Activated gamma-delta T cell treated with Interleukin-2 at 50 U/mL for 16 hours (primary cell): ENCODE measurements at places on chromosomes 2 and 18.
A peak's percentile ranks its signal among the peaks of the same experiment; 100 is the strongest.

DNA sequence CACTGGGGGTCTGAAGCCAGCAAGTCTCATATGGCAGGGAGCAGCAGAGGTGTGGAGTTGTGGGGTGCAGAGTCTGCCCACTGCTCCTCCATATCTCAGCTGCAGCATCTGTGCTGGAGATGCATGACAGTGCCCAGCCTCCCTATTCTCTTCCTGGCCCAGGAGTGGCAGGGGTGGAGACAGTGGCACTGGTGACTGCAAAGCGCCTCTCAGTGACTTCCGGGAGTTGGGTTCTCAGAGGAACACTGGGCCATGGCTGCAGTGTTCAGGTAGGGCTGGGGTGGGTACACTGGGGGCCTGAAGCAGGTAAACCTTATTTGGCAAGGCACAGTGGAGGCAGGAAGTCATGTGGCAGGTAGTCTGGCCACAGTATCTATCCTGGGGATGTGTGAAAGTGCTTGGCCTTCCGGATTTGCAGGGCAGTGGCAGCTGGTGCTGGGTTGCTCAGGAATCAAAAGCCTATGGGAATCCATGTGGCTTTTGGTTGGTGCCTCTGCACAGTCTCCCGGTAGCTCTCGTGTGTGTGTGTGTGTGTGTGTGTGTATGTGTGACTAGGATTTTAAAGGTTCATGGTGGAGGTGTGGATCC lies 60.3 kb upstream of the THUMPD2 start:
- no peak for DNase-seq

DNA sequence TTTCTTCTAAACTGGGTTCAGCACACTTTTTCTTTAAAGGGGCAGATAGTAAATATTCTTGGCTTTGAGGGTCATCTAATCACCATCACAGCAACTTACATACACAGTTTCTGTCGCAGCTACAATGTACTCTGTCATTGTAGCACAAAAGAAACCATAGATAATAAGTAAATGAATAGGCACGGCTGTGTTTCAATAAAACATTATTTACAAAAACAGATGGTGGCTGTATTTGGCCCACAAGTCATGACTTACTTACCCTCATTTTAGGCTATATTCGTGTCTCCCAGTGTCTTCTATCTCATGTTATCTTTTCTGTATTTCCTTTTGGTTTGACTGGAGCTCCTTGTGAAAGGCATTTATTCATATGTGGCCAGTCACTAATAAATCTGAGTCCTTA lies 168.3 kb downstream of the MAP2 start:
- DNase-seq = no peak

GRCh38 chr2:28654663-28655320 lies 96.8 kb upstream of the PPP1CB start:
- no peak for DNase-seq

- DNase-seq = no peak
These were observed 858.7 kb upstream of the ACVR2A start for GRCh38 chr2:146986161-146986560.

DNA sequence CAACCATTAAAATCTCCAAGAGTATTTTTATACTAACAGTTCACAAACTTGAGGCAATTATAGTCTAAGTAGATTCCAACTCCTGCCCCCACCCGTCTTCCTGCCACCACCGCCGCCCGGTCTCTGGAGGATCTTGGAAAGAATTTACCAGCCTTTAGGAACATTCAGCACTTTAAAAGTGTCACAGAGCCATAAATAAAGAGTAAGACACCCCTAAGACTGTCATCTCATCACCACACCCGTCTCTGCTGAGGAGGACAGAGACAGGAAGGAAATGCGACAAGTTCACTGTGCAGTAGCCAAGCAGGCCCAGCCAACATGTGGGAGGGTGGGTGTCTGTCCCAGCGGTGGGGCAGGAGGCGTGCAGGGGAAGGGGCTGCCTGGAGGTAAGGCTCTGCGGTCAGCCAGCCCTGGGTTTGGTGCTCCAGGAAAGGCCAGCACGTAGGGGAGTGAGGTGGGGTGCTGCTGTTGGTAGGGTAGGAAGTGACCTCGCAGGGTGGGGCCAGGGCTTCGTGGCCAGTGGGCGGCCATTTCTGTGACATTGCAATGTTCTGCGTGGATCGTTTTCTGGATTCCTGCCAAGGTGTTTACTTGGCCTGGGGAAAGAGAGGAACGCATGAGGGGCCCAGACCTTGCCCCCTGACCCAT lies 111.6 kb downstream of the FAM210A start:
- DNase-seq = peak; percentile 38

DNA sequence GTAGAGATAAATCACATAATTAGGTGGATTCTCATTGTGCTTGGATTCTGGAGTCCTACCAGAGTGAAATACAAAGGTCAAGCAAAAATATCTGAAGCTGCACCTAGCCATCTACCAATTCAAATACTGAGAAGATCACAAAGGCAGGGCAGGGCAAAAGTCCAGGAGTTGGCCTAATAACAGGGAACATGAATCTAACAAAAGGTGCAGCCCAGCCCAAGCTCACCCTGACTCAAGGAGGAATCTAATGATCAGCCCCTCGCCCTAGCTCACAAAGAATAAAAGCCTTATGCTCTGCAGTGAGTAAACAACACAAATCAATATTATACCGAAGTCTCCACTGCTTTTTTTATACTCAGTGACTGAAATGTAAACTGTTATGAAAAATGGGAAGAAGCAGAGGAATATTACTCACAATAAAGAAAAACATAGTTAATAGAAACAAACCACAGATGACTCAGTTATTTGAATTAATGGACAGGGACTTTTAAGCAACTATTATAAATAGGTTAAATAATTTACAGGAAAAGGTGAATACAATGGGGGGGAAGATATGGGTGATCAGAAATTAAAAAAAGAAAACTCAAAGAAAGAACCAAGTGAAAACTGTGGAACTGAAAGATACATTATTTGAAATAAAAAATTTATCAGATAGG lies 49.5 kb downstream of the ANTXR1 start:
- DNase-seq = no peak

- no peak for DNase-seq
These were observed 507.6 kb downstream of the ZEB2 start for GRCh38 chr2:144012304-144012703.

DNA sequence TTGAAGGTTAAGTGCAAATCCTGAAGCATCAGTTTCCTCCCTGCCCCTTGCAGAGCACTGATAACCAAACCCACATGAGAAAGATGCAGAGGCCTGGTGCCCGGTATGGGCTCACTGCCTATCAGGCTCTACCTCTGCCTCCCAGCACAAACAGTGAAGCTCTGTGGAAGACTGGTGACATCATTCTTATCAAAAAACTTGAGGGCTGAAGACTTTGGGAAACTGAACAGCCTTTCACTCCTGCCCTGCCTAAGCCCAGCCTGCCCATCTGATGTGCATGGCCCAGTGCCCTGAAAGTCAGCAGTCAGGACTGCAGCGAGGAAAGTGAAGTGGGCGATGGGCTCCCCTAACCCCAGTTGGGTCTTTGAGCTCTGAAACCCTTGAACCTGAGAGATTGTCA lies 174.8 kb upstream of the ARL4C start:
- DNase-seq = no peak
